ENCODE measurements at places on chromosomes 2 and 18.

DNA sequence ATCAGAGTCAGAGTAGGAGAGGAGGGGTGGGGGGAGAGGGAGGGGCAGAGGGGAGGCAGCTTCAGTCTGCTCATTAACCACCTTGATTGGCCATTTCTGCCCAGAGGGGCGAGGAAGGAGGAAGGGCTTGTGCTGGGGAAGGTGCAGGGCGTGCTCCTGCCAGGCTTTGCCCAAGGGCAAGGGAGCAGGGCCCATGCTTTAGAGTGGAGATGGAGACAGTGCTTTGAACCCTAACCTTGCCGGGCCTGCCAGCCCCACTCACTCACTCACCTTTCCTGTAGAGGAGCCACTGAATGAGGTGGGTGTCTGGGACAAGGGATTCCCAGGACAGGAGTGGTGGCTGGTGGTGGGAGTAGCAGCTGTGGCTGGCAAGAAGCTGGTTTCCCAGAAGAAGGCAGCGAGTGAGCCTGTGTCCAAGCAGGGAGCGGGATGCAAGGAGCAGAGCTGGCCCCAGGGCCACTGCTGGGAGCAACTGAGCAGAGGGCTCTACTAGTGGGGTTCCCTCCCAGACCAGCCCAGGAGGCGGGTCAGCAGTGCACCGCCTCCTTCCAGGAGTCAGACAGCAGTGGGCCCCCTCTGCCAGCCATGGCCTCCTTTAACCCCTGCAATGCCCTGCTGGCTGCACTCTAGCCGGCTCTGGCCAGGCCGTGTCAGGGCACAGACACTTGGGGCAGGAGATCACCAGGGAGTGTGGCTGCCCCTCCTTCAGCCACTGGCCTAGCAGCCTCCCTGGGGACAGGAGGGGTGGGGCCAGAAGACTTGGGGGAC, 3.6 kb upstream of the RUFY4 start:
- no peak for DNase-seq

DNA sequence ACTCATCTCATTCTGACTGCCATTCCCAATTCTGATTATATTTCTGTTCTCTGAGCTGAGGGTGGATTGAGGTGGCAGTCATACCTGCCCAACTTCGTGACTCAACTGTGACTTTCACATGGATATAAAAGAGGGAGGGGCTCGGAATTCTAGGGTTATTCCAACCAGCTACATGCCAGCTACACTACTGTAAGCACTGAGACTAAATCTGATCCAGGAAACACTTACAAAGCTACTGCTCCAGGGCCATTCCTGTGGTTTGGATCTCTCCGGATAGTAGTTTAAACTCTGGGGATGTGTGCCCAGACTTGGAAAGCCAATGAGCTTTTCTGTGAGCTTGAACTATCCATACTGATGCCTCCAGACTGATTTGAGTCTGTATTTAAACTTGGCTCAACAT, 7.9 kb downstream of the MAP2 start:
- DNase-seq, result peak; percentile 93

DNA sequence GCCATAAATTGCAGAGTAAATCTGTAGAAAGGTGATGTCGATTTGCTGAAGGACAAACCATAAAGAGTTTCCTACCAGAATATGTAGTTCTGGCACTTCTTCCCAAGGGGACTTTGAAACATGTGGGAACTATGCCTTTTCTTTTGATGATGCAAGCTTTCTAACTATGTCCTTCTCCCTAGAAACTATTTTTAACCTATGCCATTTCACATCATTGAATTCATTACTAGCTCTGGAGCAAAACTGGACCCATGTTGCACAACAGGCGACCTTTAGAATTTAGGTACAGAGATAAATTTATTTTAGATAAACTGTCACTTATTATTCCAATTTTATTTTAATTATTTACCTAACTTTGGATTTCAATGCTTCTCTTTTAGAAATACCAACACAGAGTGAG, 186.5 kb downstream of the CCDC102B start:
- no peak for DNase-seq

DNA sequence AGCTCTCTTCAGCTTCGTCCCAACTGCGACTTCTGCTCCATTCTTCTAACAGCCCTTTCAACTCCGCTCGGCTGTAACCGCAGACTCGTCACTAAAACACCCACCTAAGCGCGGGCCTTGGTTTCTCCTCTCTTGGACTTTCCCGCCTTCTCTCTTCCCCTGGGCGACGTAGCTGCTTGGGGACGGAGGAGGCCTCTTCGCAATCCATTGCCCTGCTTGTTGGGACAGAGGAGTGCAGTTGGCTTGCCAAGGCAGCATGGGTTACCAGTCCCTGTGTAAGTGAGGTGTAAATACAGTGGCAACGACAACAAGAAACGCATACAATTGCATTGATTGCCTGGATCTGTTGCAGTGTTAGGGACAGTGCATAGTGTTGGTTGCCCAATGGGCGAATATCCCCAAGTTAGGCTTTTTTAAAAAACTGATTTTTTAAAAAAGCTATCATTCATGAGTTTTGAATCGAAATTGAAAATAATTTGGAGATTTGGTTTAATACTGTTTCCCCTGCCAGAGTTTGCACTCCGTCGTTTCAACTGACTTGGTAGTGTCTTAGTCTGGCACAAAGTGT, 484 bp upstream of the DARS1 start:
- no peak for DNase-seq

DNA sequence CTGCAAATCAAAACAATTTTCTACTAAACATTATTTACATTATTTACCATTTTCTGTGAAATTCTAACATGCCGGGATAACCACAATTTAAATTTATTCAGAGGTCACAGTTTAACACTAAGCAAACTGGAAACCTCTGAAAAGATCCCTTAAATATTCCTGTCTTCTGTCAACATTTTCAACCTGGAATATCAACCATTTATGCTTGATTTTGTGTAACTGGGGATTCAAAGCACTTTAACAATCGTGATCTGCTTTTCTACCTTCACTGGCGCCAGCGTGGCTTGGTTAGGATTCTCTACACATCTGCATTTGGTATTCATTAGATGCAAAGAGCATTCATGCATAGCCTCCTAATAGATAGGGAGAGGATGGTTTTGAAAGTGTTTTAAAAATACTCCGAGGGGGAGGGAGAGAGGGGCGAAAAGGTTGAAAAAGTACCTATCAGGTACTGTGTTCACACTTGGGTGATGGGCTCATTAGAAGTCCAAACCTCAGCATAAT, 59.9 kb upstream of the RAB12 start:
- DNase-seq, result no peak

- peak; percentile 85 for DNase-seq
Measured at GRCh38 chr18:48201337-48202005, 207.7 kb downstream of the ZBTB7C start.

DNA sequence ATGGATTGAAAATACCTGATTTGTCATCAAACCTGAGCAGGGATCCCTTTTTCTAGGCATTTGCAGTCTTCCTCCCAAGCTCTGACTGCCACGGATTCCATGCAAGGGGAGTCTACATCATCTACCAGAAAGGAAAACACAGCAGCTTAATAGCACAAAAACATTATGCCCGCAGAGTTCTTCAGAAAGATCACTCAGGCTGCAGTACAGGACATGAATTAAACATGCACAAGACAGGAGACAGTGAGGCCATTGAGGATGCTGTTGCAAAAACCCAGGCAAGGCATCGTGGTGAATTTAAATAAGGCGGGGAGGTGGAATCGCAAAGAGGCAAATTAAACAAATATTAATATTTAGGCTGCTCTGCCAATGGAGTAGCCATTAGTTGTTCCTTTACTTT, 88.5 kb downstream of the MRPS9 start:
- no peak for DNase-seq

DNA sequence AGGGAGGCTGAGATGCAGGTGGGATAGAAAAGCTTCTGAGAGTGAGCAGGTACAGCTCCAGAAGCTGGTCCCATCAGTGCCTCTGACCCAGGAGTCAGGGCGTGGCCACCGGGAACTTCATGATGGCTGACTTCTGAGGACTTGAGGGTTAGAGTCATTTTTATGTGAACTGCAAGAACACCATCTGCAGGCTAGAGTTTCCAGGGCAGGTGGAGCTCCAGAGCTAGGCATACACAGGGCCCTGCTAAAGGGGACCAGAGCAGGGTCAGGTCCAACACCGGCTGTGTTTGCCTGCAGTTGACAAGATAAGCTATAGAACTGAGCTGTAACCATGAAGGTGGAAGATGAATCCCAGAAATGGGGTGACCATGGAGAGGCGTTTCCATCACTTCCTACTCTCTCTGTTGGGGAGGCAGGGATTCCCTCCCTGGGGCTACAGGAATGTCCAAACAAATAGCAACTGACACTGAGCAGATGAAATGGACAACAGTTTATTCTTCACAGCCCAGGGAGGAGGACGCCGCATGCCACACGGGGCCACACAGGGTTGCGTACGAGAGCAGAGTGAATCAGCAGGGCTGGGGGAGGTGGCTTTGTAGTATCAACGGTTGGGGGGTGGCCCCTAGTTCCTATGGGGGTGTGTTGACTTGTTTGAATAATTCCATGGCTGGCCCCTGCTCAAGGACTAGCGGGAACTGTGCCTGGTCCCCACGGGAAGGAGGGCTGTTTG, 77.6 kb upstream of the ZNF516 start:
- no peak for DNase-seq

DNA sequence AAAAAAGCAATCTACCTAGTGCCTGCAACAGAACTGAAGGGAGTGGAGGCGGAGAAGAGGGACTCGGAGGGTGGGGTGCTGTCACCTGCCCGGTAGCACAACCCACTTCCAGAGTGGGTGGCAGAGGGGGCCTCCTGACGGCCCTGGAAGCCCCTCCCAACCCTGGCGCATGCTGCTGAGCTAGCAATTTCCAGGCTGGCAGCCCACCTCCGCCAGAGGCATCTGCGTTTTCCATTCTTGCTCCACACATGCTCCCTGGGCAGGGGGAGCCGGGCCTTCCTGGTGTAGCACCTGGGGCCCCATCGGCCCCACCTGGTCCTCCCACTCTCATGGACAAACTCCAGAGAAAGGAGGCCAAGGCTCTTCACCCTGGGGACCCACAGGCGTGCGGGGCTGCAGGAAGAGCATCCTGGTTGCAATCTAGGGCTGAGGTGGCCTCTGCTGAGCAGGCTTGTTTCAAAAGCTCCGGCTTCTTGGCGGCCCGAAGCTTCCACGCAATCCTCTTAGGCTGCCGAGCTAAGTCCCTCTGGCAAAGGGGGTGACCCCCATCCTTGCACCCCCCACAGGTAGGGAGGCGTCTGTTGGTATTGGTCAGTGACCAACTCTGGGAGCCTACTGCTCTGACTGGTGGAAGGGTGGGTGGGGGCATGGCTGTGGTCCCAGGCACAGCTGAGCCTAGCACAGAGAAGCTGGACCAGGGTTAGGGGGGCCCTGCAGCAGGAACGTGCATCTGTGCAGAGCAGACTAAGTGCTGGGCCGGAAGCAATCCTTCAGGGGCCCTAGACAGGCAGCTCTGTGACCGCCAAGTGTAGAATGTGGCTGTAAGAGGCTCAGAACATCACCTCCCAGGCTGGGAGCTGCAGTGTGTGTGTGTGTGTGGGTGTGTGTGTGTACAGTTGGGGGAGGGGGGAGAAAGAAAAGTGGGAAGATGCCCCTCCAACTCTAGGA, 2.6 kb downstream of the HS6ST1 start:
- DNase-seq, result no peak

DNA sequence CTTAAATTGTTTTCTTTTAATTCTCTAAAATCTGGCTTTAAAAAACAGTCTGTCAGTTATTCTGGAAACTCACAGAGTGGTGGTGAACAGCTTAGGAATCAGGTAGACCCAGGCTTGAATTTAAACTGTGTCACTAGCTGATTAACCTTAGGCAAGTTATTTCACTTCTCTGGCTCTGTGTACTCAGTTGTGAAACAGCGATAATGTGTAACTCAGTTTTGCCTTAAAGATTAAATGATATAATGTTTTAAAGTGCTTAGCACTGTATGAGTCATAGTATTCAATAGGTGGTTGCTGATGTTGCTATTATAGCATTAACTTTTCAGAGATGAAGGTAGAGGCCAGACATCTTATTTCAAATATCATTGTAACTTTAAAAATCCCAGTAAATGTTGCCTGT, 40.7 kb downstream of the PKP4 start:
- DNase-seq, result peak; percentile 81

DNA sequence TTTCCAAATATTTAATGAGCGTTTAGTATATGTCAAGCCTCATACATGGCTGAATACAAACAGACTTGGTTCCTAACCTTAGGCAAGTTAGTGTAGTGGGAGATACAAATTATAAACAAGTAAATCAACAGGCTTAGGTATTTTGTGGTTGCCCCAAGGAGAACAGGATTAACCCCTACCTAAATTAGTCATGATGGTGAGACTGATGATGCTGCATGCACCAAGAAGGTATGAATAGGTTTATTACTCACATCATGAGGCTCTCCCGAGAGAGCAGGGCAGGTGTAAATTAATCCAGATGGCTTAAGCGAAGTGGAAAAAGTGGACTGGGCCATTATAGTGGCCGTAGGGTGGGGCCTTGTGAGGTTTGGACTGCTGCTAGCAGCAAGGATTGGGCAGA, 118.1 kb upstream of the GCFC2 start:
- DNase-seq, result peak; percentile 14

DNA sequence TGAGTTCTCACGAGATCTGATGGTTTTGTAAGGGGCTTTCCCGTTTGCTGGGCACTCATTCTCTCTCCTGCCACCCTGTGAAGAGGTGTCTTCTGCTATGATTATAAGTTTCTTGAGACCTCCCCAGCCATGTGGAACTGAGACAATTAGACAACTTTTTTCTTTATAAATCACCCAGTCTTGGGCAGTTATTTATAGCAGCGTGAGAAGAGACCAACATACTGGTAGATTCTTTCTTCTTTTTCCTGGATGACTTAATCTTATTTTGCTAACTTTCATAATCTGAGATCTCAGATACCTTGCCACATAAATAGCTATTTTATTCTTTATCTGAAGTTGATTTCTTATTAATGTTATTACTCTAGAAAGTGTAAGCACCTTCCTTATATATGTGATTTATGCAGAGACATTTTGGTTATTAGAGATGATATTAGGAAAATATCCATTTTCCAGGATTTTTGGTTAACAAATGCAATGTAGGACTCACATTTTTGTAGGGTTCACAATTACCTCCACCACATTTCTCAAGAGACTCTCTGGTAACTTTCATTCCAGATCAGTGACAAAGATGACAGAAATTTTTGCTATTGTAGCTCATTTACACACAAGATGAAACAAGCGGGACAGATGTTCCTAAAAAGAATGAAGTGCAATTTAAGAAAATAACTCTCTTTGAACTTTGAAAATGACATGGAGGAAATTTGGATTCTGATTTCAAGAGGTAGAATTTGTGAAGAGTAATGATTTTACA, 97.9 kb upstream of the RND3 start:
- no peak for DNase-seq

DNA sequence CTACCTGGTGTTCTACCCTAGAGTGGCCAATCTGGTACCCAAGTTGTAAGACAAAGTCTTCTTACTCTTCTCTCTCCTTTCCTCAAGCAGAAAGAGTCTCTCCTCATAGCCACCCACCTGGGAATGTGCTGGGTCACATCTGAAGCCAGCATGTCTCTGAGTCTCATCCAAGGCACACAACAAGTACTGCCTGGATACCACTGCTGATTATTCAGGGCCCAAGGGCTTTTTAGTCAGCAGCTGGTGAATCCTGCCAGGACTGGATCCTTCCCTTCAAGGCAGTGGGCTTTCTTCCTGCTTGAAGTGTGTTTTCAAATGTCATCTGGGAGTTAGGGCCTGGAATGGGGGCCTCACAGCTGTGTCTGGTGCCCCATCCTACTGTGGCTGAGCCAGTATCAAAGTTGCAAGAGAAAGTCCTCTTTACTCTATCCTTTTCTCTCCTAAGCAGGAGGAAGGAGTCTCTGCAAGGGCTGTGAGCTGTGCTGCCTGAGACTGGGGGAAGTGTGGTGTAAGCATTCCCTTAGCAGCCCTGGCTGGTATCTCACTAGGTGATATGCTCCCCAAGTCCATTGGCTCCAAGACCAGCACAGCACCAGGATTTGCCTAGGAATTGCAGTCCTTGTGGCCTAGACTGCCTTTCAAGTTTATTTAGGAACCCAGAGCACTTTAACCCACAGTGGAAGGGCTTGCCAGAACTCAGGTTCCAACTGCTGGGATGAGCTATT, 27.2 kb downstream of the OXER1 start:
- peak; percentile 6 for DNase-seq

Data from mammary epithelial cell (primary cell).